ENCODE measurements at places on chromosomes 13 and 19.

DNA sequence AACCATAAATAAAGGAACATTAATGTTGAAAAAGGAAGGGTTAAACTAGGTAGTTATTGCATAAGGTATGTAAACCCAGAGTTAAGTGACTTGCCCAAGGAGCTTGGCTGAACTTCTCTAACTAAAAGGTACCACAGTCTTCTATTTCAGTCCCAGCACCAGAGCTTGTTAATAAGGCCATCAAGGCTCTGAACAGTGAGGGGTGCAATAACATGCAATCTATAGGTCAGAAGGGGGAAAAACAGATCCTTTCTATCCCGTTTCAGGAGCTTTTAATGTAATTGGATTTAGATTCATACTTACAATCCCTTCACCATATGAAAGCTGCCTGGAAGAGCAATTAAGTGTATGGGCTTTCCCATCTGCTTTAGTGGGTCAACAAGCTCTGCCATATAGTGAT is 441.5 kb upstream of the SPRY2 start:
- no peak for DNase-seq

- DNase-seq = no peak
Observed at GRCh38 chr19:29966588-29967249, 24.7 kb downstream of the URI1 start.

- no peak for DNase-seq
Observed at GRCh38 chr19:30171795-30172612, 200.2 kb upstream of the ZNF536 start.

GRCh38 chr13:24153979-24154701 is 6.4 kb upstream of the SPATA13 start:
- DNase-seq = no peak

DNA sequence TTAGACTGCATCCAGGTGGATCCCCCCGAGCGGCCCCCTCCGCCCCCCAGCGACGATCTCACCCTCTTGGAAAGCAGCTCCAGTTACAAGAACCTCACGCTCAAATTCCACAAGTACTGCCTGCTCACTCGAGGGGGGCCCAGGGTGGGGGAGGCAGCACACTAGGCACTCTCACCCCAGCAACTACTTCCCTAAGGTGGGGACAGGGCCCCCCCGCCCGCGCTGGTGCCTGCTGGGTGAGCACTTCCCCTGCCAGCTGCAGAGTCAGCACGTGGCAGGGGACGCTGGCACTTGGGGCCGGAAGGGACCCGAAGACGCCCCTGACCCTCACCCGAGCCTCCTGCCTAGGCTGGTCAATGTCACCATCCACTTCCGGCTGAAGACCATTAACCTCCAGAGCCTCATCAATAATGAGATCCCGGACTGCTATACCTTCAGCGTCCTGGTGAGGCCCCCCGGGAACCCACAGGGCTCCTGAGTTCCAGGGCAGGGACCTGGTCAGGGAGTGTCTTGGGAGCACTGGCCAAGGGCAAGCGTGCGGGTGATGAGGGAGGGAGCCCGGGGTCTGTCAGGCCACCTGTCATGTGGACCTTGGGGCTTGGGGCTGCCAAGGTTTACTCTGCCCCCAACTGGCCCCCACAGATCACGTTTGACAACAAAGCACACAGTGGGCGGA is 5.2 kb downstream of the MCOLN1 start:
- DNase-seq = no peak

- DNase-seq = no peak
Observed at GRCh38 chr13:58619396-58620113, 988.0 kb downstream of the PCDH17 start.

- no peak for DNase-seq
Observed at GRCh38 chr19:10087296-10088061, 1.4 kb downstream of the SHFL start.

DNA sequence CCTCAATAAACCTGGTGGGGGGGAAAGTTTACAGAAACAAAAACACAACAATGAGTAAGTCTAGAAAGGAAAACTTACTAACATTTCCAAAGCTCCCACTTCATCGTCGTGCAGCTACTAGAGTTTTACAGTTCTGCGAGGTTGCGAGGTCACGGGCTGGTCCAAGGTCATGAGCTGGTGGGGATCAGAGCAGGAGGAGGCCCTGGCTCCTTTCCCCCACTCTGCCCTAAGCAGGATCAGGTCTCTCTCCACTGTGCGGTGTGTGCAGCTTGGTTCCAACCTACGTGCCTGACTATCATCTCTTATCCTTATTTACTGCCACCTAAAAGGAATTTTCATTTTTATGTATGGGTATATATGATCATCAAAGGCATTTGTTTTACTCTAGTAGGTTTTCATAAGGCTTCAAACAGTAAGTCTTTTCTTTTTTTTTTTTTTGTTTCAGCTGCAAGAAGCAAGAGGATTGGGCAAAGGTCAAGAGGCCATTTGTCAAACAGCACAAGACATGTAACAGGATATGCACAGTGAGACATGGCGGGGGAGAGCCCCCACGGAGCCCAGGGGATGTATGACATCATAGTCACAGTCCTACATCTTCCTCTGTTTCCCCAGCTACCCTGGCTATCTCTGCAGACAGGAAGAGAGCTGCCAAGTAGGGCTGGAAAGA is 76.6 kb upstream of the POMP start:
- no peak for DNase-seq

- no peak for DNase-seq
Observed at GRCh38 chr19:47658431-47659348, 49.8 kb downstream of the BICRA start.

DNA sequence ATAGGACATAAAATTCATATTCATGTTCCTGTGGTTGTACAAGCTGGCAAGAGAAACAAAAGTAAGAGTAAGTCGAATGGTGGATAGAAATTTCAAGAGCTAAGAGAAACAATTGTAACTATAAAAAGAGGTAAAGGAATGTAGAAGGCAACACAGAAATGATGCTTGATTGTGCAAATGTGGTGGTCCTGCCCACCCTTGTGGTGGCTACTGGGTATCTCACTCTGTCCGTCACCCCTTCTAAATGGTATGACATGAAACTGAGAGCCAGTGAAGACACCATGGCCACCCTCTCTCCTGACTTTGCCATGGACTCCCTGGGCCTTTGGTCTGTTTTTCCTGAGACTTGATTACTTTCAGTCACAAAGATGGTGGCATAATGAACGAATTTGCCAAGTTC is 925.9 kb upstream of the SLITRK6 start:
- DNase-seq = no peak

DNA sequence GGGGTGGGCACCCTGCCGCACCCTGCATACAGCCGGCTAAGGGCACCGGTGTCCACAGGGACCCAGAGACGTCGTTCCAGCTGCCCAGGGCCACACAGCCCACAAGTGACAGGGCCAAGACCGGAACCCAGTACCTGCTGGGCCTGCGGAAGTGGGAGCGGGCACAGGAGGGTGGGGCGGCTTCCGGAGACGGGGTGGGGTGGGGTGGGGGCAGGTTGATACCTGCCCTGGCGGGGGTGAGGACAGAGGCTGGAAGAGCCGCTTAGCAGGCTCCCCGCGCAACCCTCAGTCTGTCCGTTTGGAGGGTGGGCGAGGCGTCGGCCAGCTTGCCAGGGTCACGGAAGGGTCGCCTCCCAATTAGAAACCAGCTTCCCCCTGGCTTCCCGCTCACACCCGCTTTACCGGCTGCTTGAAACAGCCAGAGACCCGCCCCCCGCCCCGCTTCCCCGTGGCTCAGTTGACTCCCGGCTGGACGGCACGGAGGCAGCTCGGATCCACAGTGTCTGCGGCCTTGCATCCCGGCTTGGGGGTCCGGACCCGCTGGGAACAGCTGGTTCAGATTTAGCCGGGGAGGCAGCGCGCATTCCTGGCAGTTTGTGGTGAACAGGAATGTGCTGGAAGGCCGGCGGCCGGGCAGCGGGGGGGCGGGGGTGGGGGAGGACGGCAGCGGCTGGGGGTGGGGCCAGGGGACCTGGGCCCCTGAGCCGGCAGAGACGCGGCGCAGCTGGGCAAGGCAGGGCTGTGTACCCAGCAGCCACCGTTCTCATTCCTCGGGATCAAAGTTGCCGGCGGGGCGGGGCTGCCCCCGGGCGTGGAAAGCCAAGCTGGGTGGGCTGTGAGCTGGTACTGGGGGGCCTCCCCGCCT is 1.9 kb downstream of the CNN2 start:
- no peak for DNase-seq

- no peak for DNase-seq
Observed at GRCh38 chr13:22189176-22190048, 518.5 kb downstream of the FGF9 start.

DNA sequence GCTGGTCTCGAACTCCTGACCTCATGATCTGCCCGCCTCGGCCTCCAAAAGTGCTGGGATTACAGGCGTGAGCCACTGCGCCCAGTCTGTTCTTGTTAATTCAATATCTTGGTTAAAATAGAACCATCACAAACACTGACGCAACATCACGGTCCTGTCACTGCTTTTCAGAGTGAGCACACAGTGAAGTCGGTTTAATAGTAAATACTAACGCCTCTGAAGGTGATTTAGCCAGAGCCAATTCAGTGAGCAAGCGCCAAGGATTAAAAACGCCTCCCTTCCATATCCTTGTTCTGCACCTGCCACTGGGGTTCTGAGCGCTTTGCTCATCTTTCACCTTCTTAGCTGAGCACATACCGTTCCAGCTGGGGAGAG is 30.3 kb downstream of the LAMP1 start:
- no peak for DNase-seq

DNA sequence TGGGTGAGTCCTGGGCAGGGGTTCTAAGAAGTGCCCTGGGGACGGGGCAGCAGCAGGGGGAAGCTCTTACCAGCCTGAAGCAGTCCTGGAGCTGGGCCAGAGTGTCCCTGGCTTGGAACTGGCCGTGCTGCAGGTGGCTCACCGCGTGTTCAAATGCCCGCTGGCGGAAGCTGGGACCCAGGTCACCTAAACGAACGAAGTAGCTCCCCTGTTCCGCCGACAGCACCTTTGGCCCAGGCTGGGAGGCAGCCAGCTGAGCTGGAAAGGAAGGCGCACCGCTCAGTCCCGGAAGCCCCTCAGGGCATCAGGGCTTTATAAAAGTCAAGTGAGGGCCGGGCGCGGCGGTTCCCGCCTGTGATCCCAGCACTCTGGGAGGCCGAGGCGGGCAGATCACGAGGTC is 9.6 kb downstream of the PLIN4 start:
- DNase-seq = no peak

GRCh38 chr19:8569066-8569771 is 8.0 kb downstream of the MYO1F start:
- no peak for DNase-seq

DNA sequence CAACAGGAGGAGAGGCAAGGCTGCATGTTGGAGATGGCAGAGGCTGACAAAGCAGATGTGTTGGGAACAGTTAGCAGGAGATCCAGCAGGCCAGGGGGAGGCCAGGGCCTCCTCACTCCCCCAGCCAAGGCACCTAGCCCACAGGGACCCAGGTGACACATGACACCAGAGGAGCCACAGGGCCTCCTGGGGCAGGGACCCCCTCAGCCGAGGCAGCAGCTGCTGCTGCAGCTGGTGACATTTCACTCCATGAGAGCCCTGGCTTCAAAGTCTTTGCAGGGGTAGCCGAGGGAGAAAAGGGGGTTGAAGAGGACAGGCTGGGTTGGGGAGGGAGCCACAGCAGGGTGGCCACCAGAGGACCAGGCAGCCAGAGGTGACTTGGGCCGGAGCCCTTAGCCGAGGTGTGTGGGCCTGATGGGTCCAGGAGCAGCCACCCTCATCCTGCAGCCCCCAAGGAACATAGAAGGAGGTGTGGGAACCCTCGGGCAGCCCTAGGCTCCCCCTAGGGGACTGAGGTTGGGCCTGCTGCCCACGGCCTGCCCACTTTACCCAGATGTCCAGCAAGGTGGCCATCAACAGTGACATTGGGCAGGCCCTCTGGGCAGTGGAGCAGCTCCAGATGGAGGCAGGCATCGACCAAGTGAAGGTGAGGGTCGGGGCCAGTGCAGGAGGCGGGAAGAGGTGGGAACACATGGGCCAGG is at the start of gene GNG14:
Gene GNG14, plus strand, starts transcription at position 503 of the 701 bp plus-strand sequence. Its CDS starts 51 bp downstream, at position 554.
- no peak for DNase-seq

- no peak for DNase-seq
Observed at GRCh38 chr19:18319591-18320135, 3.2 kb downstream of the LSM4 start.

GRCh38 chr19:12778017-12778904 is 2.9 kb upstream of the HOOK2 start:
- DNase-seq = no peak

GRCh38 chr13:27130223-27130978 is 41.2 kb downstream of the USP12 start:
- DNase-seq = no peak

- no peak for DNase-seq
Observed at GRCh38 chr13:39415008-39415802, 187.8 kb downstream of the LHFPL6 start.

- no peak for DNase-seq
Observed at GRCh38 chr19:12749938-12750521, 1.6 kb upstream of the BEST2 start.

GRCh38 chr19:41334793-41335192 is 18.9 kb downstream of the TGFB1 start:
- no peak for DNase-seq

- no peak for DNase-seq
Observed at GRCh38 chr13:109816112-109816807, 29.9 kb upstream of the IRS2 start.

DNA sequence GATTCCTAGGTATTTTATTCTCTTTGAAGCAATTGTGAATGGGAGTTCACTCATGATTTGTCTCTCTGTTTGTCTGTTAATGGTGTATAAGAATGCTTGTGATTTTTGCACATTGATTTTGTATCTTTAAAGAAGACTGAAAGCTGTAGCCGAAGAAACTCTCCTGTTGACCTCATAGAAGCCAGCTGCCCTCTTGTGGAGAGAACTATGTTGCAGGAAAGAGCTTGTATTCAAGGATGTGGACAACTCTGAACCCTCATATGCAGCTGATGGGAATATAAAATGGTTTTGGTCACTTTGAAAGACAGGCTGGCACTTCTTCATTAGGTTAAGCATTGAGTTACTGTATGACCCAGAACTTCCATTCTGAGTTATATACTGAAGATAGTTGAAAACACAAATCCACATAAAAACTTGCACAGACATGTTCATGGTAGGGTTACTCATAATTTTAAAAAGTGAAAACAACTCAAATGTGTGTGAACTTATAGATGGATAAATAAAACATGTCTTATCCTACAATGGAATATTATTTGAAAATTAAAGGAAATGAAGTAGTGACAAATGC is 65.8 kb upstream of the SLITRK6 start:
- no peak for DNase-seq

- DNase-seq = no peak
Observed at GRCh38 chr13:66021846-66022245, 1208.3 kb downstream of the PCDH9 start.

DNA sequence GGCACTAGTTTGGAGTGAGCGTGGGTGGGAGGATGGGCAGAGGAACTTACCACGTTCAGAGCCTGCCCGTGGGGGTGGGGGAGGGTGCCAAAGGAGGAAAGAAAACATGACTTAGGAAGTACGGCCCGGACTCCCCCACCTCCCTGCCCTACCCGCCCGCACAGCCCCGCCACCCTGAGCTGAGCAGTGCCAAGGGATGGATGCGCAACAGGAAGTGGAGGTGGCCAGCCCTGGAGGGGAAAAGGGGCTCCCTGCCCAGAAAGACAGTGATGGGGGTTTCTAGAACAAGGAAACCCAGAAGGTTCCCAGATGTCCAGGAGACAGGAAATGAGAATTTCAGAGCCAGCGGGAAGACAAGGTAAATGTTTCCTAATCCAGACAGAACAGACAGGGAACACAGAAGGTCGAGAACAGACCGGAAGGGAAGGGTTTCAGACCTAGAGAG is 6.3 kb downstream of the TEAD2 start:
- no peak for DNase-seq

- no peak for DNase-seq
Observed at GRCh38 chr13:58950911-58951310, 1212.8 kb downstream of the DIAPH3 start.

- no peak for DNase-seq
Observed at GRCh38 chr13:109545931-109546330, 240.5 kb downstream of the IRS2 start.
